ENCODE measurements at places on chromosomes 6 and 20. TPM values are rescaled to one million over a fixed set of nuclear protein-coding genes. Genes with fewer than 3 reads are reported as not detected.
A peak's percentile ranks its signal among the peaks of the same experiment; 100 is the strongest.

HNF4A gene
- 11.4 TPM for total RNA-seq

KHDC1L gene
- 0.28 TPM for total RNA-seq

ZC3H12D gene
- total RNA-seq: 0.18 TPM

EZR gene
- 203 TPM for total RNA-seq

TFAP2A gene
- total RNA-seq: not detected

UBR2 gene
- 18.7 TPM for total RNA-seq

RBCK1 gene
- 61.9 TPM for total RNA-seq

NRSN1 gene
- not detected for total RNA-seq

TBC1D32 gene
- 6.0 TPM for total RNA-seq

LY6G6F gene
- total RNA-seq: not detected

CST4 gene
- not detected for total RNA-seq

GRCh38 chr6:71028236-71028876, 71.5 kb upstream of the B3GAT2 start:
- no peak for DNase-seq

DNA sequence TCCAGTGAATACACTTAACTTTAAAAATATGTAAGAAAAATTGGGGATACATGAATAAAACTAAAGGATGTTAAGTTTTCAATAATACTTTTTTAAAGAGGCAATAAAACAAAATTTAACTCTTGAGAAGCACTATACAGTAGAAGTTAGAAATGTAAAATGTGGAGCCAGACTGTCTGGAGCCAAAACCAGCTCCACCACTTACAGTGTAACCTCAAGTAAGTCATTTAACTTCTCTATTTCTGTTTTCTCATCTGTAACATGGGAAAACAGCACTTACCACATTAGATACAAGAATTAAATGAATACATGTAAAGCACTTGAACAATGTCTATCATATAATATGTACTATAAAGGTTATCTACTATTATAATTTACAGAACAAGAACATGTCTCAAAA, 6.7 kb downstream of the ATG5 start:
- no peak for DNase-seq

DNA sequence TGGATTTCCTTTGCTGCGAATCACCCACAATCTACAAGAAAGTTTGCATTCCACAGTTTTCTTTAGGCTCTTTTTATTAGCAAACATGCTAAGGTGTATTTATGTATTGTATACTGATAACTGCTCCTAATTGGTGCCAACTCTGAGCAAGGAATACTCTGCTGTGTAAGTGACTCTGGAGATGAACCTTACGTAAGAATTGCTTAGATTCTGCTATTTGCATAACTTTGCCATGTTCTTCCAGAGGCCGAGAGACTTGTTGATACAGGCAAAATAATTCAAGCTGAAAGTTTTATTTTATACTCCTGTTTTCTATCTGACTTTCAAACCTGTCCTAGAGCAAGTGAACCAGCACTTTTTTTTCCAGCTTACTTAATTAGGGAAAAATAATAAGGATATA, 461.3 kb downstream of the GJA1 start:
- DNase-seq: no peak

- DNase-seq: no peak
These were observed 31.4 kb upstream of the FBXO9 start for GRCh38 chr6:53033764-53034163.

GRCh38 chr6:4362326-4362725, 227.0 kb upstream of the ECI2 start:
- DNase-seq: no peak

GRCh38 chr6:3644739-3645012, 106.8 kb downstream of the PXDC1 start:
- DNase-seq: no peak

DNA sequence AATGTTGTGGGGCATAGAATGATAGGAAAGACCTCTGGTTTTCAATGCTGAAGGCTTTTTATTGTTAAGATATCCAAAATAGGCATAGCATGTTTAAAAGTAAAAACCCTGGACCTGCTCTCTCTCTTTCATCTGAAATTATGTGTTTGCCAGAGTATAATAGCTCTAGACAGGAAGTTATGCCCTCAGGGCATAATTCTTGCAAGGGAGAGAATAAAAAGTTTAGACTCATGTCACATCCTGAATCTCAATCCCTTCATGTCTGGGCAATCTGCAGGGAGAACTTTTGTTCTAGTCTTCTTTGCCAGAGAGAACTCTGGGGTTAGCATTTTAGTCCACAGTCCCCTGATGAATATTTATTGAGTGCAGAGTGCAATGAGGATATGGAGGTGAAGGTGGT, 297.3 kb upstream of the FLRT3 start:
- DNase-seq: no peak

DNA sequence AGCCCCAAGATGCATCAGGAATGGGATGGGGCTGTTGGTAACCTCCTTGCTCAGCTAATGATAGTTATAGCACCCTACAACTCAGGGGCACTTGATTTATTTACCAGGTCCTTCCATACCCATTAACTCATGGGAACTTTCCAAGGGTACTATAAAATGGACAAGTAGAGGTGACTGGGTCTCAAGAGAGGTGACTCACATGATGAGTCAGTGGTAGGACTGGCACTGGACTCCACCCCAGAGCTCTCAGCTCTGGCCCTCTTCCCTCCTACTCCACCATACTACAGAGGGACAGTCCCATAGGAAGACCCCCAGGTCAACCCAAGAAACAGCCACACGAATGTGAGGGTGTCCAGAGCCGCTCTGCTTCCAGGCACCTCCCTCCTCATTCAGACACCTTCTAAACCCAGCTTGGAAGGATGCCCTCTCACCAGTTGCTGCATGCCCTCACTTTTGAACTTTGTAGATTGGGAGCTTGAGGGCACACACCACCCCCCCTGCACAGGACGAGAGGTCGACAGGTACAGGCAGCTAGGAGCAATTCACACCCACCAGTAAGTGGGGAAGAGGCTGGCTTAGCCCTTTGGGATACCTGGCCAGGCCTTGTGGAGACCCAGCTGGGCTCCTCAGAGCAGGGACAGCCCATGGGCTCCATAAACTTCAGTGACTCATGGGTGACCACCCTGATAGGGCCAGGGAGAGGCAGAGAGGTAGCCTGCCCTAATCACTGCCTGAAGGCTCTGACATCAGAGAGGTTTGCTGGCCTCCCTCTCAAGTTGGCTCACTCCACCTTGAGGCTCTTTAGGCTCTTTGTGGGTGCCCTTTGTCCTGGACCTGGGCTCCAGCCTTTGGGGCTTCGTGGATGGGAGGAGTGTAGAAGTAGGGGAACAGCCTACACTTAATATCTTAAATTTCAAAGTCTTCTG, 81.6 kb upstream of the MLN start:
- no peak for DNase-seq

DNA sequence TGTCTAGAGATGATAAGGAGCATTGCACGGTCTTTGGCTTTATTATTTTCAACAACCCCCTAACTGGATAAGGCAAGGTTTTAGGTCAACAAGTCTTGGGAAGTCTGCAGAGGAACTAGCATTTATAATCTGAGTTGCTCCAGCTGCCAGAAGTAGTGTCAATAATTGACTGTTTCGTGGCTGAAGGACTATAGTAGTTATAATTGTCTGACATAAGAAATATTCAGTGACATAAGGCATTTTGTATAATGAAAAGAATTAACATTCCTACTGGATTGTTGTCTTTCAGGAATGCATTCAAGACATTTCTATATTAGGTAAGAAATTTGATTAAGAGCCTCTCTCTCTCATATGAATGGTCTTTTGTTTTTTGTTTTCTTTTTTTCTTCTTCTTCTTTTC, 136.9 kb upstream of the SGK1 start:
- DNase-seq: no peak

GRCh38 chr6:125906158-125906998, 50.2 kb upstream of the HINT3 start:
- DNase-seq: peak; percentile 48

- DNase-seq: no peak
These were observed 113.9 kb upstream of the CST7 start for GRCh38 chr20:24835195-24835594.

DNA sequence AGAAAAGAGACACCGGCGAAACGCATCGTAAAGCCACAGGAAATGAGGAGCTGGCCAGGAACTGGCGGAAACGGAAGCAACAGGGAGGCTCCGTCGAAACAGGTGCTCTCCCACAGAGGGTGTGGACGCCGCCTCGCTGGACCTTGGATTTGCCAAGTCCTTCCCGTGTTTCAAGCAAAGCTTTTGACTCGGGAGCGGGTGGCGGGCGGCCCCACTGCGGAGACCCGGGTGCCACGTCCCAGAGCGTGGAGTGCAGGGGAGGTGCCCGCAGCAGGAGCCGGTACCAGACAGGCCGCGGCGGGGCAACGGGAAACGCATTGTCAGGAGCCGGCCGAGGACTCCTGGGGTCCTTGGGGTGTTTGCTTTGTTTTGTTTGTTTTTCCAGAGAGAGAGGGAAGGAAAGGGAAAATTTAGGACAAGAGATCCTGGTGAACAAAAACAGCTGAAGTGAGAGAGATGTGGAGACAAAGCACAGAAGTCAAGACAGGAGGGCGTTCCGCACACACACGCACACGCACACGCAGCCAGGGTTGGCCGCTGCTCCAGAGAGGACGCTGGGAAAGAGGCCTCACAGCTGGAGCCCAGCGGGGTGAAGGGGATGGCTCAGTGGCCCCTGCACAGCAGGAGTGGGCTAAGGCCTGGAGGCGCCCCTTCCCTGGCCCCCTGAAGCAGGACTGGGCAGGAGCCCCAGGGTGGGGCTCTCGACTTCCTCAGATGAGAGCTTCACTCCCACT, 50.9 kb upstream of the CHRNA4 start:
- no peak for DNase-seq

GRCh38 chr6:317448-318144, 25.3 kb downstream of the DUSP22 start:
- DNase-seq: no peak

DNA sequence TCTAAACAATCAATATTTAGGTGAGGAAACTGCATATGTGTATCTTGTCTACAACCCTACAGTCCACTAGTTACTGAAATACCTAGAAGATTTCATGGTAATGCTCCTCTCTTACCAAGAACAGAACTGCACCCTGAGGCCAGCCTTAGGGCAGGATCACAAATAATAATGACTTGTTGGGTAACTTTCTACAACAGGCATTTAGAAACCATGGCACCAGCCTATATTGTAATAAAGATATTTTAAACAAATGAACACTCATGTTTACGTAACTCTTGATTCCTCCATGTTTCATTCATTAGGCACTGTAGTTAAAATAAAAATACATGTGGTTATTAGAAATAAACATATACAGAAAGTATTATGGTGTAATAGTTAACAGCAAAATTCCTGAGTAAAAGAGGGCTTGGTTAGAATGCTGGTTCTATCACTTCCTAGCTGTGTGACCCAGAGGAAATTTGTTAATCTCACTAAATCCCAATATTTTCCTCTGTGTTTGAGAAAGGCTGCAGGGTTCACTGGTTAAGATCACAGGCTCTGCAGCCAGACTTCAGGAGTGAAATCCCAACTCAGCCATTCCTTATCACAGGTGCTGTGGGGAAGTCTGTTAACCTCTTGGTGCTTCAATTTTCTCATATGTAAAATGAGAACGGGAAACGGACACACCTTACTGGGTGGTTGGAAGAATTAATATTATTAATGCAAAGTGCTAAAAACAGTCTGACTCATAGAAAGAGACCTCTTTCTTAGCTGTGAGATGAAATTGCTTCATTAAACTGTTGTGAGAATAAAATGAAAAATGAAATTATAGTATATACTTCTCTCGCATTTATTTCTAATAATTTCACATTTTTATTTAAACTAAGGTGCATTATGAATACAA, 8.5 kb downstream of the HMGN3 start:
- DNase-seq: no peak

DNA sequence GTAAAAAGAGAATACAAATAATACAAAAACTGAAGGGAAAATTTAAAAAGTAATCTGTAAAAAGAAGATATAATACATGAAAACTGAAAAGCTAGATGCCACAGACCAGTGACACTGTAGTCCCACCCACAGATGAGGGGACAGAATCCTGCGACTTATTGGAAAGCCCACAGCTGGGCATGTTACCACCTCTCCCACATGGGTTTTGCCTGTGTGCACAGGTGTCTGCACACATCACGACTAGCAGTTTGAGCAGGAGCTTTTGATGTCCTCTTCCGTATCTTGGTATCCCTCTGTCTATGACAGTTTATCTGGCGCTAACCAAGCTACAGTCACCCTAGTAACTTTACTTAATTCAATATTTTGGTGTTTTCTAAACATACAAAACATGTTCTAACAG, 291.1 kb upstream of the EXOC2 start:
- DNase-seq: no peak

- peak; percentile 92 for DNase-seq
These were observed 20.1 kb downstream of the MRPS18A start for GRCh38 chr6:43667245-43668150.

- no peak for DNase-seq
These were observed 23.6 kb downstream of the BFSP1 start for GRCh38 chr20:17507531-17507930.

DNA sequence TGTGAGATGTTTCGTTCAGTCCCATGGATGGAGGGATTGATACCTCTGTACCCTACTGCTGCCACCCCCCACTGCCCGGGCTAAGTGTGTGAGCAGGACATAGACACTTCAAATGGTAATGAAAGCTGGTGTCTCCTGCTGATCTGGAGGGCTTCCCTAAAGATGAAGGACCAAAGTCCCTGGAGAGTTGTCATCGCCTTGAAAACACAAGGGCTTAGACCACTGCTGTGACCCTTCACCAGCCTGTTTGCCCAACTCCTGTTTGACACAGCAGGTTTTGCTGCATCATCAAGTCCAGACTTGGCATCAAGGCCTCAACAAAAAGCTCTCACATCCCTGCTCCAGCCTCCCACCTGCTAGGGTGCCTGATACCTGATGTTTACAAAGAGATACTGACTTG, 57.9 kb upstream of the FAM8A1 start:
- DNase-seq: no peak

DNA sequence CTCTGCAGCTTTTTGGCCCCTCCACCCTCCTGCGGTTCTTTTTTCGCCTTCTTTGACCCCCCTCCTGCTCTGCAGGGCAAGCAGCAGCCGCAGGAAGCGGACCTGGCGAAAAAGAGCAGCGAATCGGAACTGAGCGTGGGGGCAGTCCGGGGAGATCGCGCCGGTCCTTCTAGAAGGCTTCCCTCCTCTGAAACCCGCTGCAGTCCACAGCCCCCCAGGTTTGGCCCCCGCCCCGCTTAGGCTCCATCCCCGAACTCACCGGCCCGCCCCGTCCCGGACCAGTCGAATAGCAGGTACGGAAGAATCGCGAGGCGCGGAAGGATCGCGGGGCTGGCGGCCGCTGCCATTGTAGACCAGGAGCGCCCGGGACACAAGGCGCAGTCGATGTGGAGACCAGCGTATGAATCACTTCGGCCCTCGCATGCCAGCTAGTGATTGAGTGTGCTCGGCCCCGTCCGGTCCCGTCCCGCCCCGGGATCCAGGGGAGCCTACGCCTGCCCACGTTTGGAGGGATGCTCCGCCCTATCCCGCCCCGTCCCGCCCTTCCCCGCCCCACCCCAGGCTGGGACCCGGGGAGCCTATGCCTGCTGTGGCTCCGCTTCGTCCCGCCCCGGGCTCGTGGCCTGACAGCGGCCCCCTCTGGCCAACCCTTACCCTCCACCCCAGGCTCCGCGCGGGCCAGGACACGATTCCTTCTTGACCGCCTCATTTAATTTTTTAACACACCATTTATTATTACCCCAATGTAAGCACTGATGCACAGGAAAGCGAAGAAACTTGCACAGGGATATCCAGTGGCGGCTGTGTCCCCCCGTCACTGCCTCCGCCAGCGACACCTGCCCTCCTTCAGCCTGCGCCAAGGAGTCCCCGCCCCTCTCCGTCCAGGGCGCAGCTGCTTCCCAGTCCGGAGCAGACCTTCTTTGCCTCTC, at the start of gene ULBP3:
ULBP3 (minus strand) TSS at position 402 of the 929 bp plus-strand sequence; CDS start at position 347, 55 bp downstream.
- DNase-seq: peak; percentile 97

GRCh38 chr6:320351-321157, 28.3 kb downstream of the DUSP22 start:
- no peak for DNase-seq

All from H7 (cell line).